ENCODE measurements at places on chromosomes 2 and 18. TPM values are rescaled to one million over a fixed set of nuclear protein-coding genes. Genes with fewer than 3 reads are reported as not detected.

GRB14 gene
- total RNA-seq: 2.4 TPM

DNA sequence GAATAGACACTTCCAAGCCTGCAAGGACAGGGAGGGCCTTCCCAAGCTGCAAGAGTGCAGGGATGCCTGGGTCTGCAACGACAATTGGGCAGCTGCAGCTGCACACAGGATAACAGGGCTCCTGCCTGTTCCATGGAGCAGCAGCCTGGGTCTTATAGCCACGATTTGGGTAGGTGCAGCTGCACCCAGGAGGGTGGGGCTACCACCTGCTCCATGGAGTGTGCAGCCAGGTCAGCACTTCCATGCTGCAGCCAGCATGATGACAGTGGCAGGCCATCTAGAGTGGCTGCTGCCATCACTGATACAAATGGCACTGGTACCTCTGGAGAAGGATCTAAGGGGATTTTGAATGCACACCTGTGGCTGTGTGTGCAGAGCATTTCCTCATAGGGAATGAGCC, 528.5 kb downstream of the DSC3 start:
- no peak for DNase-seq

- DNase-seq: no peak
These were observed 224.2 kb downstream of the ALK start for GRCh38 chr2:29697181-29697580.

GRCh38 chr2:233416706-233417105, 62.4 kb downstream of the DGKD start:
- no peak for DNase-seq

DNA sequence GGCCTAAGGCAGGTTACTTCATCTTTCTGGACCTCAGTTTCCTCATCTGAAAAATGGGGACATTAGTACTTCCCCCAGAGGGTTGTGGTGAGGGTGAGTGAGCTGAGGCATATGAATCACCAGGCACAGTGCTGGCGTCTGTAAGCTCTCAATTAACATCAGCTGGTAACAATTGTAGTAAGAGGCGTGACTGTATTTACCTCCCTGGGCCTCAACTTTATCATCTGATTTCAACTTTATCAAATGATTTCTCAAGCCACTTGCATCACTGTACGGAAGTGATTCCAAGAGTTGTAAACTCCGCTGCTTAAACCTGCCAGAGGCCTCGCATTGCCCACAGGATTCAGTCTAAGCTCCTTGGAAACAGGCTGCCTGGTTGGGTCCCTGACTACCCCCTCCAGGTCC, 53.6 kb upstream of the PKDCC start:
- DNase-seq: peak; percentile 4
